ENCODE measurements at places on chromosomes 1 and 21. TPM values are rescaled to one million over a fixed set of nuclear protein-coding genes. Genes with fewer than 3 reads are reported as not detected.

The ANKRD45 gene
- not detected for polyA plus RNA-seq

DNA sequence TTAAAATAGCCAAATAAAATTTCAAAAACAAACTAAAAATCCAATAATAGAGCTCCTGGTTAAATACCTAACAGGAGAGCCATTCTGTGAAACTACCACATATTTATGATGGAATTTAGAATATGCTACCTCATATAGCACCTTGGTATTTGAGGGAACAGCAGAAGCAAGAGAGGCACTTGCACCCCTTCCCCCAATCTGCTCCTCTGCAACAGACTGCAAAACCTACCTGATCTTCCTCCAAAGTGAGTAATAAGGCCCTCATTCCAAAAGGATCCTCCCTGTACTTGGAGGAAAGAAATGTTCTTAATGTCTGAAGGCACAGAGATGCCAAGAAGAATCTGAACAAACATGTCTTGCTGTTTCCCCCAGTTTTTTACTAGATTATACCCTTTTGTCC is 28.1 kb upstream of the RNPC3 start:
- no peak for DNase-seq

DNA sequence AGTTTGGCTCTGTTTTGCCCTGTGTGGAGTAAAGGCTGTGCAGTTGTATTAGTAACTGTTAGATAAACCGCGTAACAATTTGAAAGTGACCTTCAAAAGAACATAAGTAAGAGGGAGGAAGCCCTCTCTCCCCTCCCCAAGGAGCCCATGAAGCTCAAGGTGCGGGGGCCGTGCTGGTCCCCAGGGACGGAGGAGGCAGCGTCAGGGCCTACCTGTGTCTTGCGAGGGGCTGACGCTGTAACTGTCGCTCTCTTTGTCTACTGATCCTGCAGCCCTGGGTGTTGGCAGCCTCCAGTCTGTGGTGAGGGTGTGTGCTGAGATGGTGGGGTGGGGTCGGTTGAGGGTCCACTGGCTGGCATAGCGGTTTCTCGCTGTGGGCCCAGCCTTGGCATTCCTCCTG is 176.6 kb downstream of the PCP4 start:
- no peak for DNase-seq

DNA sequence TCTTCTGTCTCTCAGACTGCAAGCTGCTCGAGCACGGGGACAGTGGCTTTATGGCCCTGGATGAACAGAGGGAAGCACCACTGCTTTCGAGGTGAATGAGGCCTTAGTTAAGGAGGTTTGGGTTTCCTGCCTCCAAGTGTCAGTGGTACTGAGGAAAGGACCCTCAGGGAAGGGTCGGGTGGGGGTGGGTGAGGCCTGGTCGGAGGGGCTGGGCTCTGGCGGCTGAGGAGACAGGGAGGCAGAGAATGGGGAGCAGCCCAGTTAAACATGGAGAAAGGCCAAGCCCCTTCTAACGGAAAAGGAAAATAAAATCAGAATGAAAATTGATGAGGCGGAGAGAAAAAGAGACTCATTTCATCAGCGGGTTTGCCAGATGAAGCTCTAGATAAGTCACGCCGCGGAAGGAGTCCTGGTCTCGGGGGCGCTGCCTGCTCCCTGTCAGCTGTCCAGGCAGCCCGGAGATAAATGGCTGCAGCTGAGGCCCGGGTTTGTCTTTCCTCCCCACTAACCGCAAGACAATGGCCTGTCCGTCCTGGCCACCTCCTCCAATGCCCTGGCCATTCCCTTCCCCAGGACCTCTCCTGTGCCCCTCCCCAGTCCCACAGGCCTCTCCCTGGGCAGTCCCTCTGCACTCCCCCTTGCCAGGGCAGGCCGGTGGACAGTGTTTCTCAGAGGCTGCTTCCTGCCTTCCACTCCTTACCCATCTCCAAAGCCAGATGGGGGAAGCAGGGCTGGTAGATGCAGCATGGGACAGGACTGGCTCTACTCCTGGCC is 55.2 kb downstream of the LRRN2 start:
- DNase-seq: no peak

DNA sequence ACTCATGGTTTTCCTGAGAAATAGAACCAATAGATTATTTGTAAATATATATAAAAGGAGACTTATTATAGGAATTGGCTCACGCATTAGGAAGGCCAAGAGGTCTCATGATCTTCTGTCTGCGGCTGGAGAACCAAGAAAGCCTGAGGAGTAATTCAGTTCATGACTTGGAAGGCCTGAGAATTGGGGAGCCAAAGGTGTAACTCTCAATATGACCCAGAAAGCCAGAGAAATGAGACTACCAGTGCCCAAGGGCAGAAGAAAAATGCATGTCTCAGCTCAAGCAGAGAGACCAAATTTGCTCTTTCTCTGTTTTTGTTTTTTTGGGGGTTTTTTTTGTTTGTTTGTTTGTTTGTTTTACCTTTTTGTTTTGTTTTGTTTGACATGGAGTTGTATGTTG is 19.5 kb downstream of the SLAMF7 start:
- DNase-seq: no peak

DNA sequence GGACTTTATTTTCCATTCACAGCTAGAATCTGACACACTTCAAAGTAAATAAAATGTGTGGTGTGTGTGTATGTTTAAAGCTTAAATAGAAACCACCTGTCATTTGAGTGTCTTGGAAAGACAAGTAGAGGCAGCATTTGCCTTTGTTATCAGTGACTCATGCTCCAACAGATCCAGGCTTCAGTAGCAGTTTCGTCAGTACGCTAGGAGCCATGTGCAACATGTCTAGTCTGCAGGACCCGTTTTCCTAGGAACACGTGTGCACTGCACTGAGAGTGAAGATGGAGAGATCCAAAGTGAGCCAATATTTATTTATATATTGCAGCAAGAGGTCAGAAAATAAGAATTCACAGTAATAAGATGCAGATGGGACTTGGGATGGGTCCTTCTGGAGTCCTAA is 41.8 kb downstream of the SGIP1 start:
- no peak for DNase-seq

Data from CD4-positive, CD25-positive, alpha-beta regulatory T cell (primary cell).